SHP77 treated with DMSO at 0.1 percent for 48 hours (cell line): ENCODE measurements at places on chromosomes 5 and 9.

DNA sequence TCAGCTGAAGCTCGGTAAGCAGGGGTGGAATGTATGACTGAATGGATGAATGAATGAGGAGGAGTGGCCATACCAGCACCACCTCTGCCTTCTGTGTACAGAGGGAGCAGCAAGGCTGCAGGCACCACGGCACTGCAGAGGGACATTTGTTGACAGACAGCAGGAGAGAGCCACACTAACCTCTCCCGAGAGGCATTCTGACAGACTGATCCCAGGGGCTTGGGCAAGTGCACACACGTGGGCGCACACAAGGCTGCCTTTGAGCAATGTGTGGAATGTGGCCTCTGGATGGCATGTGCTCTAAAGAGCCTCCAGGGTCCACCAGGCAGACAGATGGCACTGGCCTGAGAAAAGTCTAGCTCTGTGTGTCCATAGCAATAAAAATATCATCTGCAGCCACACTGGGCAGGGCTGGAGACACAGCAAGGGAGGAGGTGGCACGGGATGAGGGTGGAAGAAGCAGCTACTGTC lies 111.8 kb downstream of the ACTL7B start:
- no peak for DNase-seq

GRCh38 chr9:120526534-120526933 lies 53.4 kb downstream of the CDK5RAP2 start:
- no peak for DNase-seq

DNA sequence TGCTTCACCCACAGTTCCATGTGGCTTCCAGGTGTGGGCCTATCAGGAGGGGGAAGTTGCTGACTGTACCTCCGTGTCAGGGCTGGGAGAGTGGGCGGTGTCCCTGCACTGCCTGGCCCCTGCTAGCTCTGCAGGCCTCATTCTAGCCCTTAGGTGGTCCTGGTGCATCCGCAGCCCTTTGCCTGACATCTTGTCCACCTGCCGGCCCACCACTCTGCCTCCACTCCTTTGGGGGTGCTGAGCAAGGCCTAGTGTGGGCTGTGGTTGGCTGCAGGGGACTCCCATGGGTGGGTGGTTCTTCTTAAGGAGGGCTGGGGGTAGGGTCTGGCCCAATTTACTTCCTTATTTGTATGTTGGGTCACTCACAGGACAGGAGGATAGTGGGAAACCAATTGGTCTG lies 66.9 kb downstream of the HSPA4 start:
- no peak for DNase-seq

GRCh38 chr5:141529873-141530272 lies 41.0 kb downstream of the PCDHGC5 start:
- no peak for DNase-seq

DNA sequence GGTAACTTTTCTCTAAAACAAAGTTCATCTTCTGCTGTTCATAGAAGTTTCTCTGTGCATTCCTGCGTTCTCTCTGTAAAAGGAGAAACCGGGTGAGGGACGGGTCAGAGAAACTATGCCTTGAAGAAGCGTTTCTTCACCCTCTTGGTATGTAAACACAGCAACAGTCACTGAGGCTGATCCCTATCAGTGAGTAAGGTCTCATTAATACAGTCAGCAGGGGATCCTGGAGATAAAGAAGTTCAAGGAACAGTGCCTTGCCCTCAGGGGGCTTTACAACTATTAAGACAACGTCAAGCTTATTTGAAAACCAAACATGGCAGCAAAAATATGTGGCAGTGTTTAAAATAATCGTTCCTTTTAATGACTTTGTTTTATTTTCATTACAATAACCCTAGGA lies 202.9 kb upstream of the IL12B start:
- DNase-seq, result no peak

- DNase-seq, result no peak
Measured at GRCh38 chr9:86589273-86589672, 235.1 kb upstream of the TUT7 start.

GRCh38 chr5:178651046-178651810 lies 24.4 kb upstream of the CLK4 start:
- DNase-seq, result no peak

DNA sequence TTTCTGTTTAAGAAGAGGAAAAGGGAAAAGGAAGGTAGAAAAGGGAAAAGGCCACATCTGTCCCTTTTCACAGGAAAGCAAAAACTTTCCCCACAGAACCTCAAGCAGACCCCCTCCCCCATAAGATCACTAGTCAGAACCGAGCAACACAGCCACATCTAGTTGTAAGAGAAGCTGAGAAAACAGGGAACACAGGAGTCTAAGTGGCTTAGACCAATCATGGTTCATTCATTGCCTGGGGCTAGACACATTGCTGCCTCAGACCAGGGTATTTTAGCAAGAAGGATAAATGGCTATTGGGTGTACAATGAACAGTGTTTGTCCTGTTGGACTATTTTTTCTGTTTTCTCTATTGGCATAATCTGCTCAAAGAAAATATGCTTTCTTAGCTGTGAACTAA lies 98.0 kb downstream of the ARL15 start:
- DNase-seq, result no peak

- no peak for DNase-seq
Measured at GRCh38 chr5:126182971-126183695, 240.1 kb upstream of the GRAMD2B start.

- DNase-seq, result no peak
Measured at GRCh38 chr5:177233206-177233605, 70.3 kb downstream of the RAB24 start.

DNA sequence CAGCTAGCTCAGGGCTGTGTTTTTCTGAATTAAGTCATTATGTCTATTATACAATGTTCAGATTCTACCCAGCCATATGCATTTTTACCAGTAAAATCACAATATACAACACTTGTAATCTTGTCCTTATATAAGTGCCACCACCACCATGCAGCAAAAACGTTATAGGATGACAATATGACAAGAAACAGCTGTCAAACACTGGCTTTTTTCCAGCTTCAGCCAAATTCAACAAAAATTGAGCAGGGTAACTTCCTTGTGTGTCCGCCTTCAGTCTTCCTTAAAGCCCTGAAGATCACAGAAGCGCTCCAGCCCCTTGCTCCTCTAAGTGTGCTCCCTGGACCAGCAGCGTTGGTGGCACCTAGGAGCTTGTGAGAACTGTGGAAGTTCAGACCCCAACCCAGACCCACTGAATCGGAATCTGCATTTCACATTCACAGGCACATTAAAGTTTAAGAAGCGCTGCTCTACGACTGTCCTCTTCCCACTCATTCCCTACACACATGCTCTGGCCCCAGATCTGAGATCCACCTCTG lies 111.8 kb downstream of the LHFPL2 start:
- DNase-seq, result no peak

DNA sequence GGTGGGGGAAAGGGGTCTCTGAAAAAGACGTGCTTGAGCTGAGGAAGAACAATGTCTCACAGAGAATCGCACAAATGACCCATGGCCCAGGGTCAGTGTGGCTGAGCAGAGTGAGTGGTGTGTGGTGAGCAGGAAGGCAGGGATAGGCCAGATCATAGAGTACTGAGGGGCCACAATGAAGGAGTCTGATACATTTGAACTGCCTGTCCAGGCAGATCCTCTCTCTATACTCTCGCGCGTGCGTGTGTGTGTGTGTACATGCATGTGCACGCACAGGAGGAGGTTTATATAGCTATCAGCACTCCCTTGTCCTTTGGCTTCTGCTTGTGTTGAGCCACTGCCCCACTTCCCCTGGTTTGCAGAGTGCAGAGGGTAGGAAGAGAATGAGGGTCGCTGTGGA lies 294.0 kb downstream of the ZNF608 start:
- DNase-seq, result no peak

DNA sequence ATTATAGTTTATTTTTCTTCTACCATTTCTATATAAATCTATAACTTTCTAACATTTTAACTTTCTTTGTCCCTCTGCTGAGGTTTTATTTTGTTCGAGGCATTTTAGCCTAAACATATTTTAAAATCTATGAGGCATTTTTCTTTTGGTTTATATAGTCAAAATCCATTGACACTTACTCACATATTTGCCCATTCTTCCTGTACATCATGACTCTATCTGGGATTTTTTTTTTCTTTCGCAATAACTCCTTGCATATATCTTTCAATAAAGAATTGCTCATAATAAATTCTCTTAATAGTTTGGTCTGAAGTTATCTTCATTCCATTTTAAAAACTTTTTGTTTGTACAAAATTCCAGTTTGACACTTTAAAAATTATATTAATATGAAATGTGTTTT lies 632.3 kb downstream of the TLE4 start:
- DNase-seq, result no peak

- no peak for DNase-seq
Measured at GRCh38 chr9:36456480-36457065, 56.5 kb upstream of the RNF38 start.

DNA sequence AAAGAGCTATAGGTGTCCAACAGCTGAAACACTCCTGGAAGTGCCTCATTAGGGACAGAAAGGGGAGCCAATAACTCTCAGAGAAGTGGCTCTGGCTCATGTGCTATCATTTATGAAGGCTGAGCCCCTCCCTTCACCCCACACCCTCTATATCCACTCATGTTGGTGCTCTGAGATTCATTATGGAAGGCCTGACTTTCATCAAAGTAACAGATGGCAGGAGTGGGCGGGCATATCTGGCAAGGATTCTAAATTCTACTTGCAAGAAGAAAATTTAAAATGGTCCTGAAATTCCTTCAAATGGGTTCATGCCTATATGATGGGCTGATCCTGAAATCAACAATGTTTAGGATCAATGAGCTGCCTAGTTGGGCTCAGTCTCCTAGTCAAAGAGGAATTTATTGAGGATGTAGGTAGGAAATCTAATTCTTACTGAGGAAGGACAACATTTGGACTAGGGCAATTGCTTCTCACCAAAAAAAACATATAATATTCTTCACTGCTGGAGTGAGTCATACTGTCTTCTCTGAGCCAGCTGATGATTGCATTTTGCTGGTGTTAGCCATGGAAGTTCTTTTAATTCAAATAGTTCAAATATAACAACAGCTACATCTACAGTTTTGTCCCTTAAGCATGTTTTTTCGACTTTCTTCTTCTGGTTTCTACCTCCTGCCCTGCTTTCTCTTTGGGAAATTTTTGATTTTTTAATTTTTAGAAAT lies 23.5 kb downstream of the NMRK1 start:
- no peak for DNase-seq

DNA sequence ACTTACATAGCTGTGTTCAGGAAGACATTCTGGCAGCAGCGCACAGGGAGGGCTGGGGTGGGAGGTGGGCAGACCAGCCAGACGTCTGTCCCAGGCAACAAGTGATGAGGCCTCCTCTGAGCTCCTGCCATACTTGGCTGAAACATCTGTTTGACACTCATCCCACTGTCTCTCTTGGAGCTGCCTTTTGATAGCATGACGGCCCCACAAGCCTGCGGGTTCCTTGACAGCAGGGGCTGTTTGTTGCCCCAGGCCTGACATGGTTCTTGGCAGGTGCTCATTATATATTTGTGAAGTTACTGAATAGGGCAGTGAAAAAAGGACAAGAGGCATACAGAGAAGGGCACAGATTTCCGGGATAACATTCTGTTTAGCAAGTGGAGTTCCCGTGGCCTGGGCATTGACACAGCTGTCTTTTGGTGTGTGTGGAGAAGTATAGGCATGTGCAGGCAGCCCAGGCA lies 22.2 kb upstream of the B4GALT1 start:
- DNase-seq, result no peak

GRCh38 chr9:70514273-70514672 lies 99.8 kb upstream of the KLF9 start:
- DNase-seq, result no peak

DNA sequence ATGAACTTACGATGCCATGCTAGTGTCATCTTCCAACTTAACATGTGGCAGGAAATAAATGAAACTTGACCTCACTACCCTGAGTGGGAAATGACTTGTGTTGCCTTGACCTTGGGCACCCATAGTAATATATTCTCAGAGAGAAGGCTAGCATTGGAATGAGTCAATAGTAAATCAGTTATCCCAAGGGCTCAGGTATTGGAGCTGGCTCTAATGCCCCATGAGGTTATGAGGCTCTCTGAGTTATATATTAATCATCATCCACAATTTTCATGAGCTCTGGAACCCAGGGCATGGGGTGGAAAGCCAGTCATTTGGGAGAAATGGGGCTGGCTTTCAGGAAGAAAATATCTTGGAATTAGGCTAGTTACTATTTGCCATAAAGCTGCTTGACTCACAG lies 42.4 kb upstream of the SMIM32 start:
- no peak for DNase-seq

DNA sequence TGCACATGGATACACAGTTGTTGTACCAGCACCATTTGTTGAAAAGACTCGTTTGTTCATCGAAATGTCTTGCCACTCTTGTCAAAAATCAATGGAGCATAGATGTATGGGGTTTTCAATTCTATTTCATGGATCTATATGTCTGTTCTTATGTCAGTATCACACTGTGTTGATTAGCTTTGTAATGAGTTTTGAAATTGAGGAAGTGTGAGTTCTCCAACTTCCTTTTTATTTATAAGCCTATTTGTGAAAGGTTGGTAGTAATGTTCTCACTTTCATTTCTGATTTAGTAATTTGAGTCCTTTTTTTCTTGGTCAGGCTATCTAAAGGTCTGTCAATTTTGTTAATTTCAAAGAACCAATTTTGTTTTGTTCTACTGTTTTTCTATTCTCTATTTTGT lies 26.1 kb downstream of the ZNF510 start:
- DNase-seq, result no peak

DNA sequence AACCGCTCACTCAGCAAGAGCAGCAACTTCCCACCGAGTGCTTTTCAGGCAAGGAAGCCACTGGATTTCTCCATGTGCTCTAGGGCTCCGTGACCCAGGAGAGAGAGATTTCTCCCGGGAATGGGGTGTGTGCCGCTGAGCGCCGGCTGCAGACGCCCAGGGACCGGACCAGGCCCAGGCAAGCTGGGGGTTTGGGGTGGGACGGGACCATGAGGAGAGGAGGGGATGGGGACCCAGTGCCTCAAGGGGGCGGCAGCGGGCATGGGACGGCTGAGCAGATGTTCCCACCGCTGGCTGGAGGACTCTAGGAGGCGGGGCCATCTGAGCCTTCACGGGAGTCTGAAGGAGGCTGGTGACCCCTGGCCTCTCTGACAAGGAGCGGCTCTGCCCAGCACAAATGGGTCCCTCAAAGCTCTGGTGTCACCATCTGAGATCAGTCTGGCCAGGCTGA lies 8.5 kb downstream of the LCN9 start:
- no peak for DNase-seq

DNA sequence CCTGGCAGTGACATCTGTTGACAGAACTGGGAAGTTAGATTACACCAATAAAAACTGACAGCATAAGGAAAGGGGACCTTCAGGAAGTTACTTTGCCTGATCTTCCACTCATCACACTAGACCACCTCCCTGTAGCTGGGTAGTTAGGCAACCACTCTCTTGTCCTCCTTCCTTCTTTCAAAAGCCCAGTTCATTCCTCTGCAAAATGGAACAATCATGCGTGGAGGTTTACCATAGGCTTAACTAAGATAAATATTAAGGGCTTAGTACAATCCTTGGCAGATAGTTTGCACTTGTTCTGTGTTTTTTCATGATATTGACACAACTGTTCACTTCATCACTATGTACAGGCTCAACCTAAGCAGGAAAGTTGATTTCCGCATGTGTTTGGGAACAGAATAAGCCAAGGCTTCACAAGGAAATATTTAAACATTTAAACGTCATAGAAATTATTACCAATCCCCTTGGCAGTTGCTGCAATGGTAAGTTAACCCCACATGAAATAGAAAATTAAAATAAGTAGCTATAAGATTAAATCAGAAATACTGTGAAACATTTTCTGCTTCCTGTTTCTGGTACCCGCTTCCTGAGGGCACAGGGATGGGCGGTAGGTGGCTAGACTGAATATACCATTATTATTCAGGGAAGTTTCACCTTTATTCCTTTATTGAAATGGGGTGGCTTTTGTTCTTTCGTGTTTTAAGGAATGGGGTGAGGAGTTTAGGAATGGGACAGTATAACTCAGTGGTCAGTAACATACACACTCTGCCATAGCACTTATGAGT lies 9.9 kb upstream of the PTGER4 start:
- no peak for DNase-seq
